ENCODE measurements at places on chromosomes 6 and 20. TPM values are rescaled to one million over a fixed set of nuclear protein-coding genes. Genes with fewer than 3 reads are reported as not detected.

- no peak for DNase-seq
Observed at GRCh38 chr6:3347826-3348225, 89.1 kb downstream of the PSMG4 start.

CLDN20 gene
- not detected for total RNA-seq

SPAG4 gene
- total RNA-seq, result 2.5 TPM

GSTA4 gene
- total RNA-seq, result 16.4 TPM
